ENCODE measurements at places on chromosomes 16 and 17.
A peak's percentile ranks its signal among the peaks of the same experiment; 100 is the strongest.

DNA sequence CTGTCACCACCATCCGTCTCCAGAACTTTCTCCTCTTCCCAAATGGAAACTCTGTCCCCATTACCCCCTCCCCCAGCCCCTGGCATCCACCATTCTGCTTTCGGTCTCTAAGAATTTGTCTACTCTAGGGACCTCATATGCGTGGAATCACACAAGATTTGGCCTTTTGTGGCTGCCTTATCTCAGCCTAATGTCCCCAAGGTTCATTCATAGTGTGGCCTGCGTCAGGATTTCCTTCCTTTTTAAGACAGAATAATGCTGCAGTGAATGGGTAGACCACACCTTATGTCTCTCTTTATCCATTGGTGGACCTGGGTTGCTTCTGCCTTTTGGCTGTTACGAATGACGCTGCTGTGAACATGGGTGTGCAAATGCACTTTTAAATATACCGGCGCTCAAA lies 139.7 kb upstream of the PLCG2 start:
- no peak for DNase-seq

DNA sequence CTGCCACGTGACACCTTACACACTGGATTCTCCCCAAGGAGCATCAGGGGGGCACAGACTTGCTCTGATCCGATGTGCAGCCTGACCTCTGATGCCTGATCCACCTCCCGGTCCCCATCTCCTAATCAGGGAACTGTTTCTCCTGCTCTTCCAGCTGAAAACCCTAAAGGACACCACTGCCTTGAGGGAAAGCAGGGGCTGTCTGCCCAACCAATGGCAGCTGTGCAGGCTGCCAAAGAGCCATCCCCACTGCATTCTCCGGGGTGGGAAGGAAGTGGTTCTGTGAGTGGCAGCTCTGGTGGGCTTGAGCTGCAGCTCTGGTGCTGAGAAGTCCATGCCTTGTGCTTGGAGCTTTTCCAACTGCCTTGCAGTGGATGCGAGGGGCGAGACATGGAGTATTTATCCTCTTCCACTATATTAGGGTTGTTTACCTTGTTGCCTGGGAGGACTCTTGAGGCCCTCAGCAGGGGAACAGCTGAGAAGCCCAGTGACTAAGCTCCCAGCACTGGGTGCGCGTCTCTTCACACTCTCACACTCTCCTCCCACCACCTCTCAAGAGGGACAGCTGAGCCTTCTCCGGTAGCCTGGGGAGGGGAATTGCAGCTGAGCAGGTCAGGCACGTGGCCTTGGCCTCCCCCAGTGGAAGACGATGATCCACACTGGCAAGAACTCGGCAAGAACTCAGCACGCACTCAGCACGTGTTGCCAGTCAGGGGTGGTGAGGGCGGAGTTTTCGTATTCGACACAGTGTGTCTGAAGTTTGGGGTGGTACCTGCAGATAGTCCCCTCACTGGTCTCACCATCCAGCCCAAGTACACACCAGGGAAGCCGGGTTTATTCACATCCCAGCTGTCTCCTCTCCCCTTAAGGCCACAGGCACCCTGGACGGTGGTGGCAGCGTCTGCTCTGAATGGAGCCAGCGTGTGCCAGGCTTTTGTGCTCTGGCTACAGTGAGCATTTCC lies 21.1 kb upstream of the SPATA32 start:
- DNase-seq: no peak

DNA sequence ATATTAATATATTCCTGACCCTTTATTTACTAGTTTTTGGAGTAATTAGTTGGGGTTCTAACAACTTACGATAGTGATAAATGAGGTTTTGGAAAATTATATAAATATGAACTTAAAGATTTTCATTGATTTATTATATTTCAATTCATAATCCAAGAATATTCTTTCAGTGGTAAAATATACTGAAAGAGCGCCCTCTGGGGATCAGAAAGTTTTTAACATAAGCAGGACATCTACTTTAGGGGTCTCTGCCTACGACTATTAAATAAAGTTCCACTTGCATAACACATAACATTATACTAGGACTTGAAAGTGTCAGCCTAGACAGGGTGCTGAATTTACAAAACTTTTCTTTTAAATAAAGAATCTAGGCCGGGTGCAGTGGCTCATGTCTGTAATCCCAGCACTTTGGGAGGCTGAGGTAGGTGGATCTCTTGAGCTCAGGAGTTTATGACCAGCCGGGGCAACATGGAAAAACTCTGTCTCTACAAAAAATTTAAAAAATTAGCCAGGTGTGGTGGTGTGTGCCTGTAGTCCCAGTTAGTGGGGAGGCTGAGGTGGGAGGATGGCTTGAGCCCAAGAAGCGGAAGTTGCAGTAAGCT lies 15.6 kb downstream of the RFWD3 start:
- DNase-seq: peak; percentile 21

- no peak for DNase-seq
Observed at GRCh38 chr16:88618182-88618955, 20.0 kb upstream of the IL17C start.

DNA sequence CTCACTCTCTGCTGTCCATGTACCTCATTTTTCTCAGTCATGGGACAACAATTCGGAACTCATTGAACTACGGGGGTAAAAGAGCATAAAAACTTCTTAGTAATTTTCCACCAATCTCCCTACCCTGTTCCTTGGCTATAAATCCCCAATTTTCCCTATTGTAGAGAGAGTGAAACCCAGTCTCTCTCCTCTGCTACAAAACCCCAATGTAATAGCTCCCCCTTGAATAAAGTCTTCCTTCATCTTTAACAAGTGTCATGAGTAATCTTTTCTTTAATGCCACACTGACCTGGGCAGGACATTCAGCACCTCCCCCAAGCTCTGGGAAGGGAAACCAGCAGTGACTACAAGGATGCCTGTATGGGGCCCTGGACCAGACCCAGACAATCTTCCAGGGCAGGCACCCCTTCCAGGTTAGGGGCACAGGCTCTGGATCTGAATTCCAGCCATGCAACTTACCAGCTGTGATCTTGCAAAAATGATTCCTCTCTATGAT lies 10.2 kb upstream of the EIF1 start:
- no peak for DNase-seq

- peak; percentile 7 for DNase-seq
Observed at GRCh38 chr16:55577887-55578286, 11.4 kb downstream of the CAPNS2 start.

DNA sequence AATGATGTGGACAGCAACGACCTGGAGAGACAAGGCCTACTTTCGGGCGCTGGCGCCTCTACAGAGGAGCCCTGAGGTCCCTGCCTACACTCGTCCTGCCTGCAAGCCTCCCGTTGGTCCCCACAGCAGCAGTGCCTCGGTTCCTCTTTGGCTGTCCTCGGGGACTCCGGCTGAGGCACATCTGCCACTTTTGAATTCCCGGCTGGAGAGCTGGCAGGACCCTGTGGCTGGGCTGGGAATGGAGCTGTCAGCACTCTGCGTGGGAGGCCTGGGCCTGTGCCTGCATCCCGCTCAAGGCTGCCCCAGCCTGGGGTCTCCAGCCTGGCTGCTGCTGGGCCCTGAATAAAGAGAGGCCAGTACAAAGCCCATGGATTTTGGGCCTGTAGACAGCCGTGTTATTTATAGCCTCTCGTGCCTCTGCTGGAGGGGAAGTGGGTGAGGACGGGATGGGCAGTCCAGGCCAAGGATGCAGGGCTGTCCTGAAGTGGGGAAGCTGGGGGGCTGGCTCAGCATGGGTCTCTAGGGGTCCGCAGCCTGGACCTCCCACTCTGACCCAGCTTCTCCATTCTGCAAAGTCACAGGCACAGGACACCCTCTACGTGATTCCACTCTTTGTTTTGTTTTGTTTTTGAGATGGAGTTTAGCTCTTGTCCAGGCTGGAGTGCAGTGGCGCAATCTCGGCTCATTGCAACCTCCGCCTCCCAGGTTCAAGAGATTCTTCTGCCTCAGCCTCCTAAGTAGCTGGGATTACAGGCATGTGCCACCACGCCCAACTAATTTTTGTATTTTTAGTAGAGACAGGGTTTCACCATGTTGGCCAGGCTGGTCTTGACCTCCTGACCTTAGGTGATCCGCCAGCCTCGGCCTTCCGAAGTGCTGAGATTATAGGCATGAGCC lies 10.6 kb upstream of the SPNS2 start:
- no peak for DNase-seq

- DNase-seq: no peak
Observed at GRCh38 chr17:51118330-51119195, 2.1 kb downstream of the SPAG9 start.

- peak; percentile 35 for DNase-seq
Observed at GRCh38 chr16:50323335-50324011, 45.3 kb downstream of the BRD7 start.

- DNase-seq: no peak
Observed at GRCh38 chr16:27520982-27521673, 28.6 kb downstream of the GTF3C1 start.

DNA sequence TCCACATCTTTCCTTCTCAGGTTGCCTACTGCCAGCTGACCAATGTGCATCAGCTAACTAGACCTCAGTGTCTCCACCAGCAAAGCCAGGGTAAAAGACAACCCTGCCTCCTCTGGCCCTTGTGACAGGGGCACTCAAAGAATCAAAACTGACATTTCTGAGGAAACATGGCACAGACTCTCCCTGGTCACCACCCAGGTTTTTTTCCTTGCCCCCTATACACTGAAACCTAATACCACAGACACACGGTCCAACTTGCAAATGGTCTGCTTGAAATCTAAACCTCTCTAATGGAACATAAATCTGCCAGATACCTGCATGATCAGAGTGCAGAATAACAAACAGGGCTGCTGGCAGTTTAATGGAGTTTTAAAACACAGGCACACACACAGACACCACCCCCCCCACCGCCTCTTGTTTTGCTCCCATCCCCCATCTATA lies 19.5 kb upstream of the CORO6 start:
- no peak for DNase-seq

GRCh38 chr17:70107441-70107840 lies 32.4 kb downstream of the KCNJ16 start:
- DNase-seq: no peak

GRCh38 chr16:23254338-23254737 lies 47.8 kb upstream of the SCNN1B start:
- no peak for DNase-seq

DNA sequence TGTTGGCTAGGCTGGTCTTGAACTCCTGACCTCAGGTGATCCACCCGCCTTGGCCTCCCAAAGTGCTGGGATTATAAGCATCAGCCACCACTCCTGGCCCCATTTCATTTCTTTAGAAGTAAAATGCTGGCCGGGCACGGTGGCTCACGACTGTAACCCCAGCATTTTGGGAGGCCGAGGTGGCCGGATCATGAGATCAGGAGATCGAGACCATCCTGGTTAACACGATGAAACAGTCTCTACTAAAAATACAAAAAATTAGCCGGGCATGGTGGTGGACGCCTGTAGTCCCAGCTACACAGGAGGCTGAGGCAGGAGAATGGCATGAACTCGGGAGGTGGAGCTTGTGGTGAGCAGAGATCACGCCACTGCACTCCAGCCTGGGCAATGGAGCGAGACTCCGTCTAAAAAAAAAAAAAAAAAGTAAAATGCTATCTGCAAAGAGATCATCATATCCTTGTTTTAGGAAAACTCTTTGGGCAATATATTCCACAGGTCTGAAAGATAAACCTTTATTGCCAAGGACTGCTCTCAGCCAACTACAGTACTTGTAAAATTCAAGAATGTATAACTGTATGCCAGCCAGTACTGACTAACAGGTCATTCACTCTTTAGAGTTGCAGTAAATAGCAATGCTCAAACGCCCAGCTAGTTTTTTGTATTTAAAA lies 3.8 kb downstream of the GJC1 start:
- DNase-seq: no peak

DNA sequence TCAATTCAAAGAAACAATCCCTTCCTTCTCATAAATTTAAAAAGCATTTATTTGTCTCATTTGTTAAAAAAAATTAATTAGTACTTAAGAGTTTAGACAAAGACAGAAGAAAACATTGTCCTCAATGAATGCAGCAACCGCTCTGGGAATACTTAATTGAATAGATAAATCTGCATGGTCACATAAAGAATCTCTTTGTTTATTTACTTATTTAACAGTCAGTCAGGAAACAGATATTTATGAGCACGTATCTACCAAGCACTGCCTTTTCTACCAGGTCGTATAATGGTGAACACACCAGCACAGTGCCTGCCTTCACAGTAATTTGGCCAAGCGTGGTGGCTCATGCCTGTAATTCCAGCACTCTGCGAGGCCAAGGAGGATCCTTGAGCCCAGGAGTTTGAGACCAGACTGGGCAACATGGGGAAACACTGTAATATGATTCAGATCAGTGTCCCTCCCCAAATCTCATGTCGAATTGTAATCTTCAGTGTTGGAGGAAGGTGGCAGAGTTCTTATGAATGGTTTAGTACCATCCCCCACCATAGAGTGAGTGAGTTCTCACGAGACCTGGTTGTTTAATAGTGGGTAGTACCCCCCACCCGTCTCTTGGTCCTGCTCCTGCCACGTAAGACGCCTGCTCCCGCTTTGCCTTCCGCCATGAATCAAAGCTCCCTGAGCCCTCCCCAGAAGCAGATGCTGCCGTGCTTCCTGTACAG lies 8.1 kb downstream of the WIPI1 start:
- no peak for DNase-seq

DNA sequence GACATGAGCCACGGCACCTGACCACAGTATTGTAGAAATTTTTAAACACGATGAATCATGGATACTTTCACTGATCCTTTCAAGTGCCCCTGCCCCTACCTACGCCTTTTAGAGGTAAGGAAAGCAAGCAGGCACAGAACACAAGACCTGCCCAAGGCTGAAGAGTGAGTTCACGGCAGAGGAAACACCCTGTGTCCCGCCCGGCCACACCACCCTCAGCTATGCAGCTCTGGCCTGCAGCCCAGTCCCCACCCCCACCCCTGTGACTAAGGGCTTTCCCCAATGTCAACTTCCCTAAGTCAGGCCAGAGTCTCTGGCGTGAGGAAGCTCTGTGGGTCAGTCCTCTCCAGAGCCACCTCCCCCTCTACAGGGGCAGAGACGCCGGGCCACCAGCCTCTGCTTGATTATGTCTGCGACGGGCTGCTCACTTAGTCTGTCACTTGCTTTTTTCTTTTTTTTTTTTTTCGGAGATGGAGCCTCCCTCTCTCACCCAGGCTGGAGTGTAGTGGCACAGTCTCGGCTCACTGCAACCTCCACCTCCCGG lies 8.4 kb downstream of the SLC16A5 start:
- no peak for DNase-seq

- no peak for DNase-seq
Observed at GRCh38 chr16:9072806-9073341, 18.6 kb upstream of the HAPSTR1 start.

DNA sequence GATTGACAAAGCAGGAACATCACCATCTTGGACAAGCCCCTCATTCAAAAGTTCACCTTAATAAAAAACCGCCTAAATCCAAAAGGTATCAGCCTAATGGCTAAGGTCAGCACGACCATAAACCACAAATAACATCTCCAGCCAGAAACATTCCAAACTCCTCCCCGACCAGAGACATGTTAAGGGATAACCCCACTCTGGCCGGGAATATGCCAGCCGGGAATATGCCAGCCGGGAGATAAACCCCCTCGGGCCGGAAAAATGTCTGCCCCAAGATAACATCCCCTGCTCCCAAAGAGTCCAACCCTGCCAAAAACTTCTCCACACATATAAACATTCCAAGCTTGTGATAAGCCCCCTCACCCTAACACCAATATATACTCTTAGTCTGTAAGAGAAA lies 1.4 kb downstream of the DHX33 start:
- DNase-seq: no peak

Measured in CD4-positive, alpha-beta T cell treated with Interleukin-17A for 1 hour (primary cell).